Left lobe of liver (tissue), 2 donors: ENCODE measurements at places on chromosomes 12 and 14. TPM values are rescaled to one million over a fixed set of nuclear protein-coding genes. Genes with fewer than 3 reads are reported as not detected.

Gene SUOX
- total RNA-seq, result 56.1 TPM

Gene NRL
- total RNA-seq, result 3.5 TPM

Gene LHX5
- not detected for total RNA-seq

Gene MANSC4
- total RNA-seq, result not detected

Gene RIN3
- 20.2 TPM for total RNA-seq

Gene IFNG
- 0.63 TPM for total RNA-seq

Gene ARHGEF25
- total RNA-seq, result 1.5 TPM

Gene LYZ
- total RNA-seq, result 6.6 TPM

Gene CHST11
- 1.2 TPM for total RNA-seq
